T47D (cell line): ENCODE measurements at places on chromosomes 2 and 18.

- no peak for DNase-seq
Observed at GRCh38 chr2:204354442-204354856, 190.8 kb upstream of the PARD3B start.

DNA sequence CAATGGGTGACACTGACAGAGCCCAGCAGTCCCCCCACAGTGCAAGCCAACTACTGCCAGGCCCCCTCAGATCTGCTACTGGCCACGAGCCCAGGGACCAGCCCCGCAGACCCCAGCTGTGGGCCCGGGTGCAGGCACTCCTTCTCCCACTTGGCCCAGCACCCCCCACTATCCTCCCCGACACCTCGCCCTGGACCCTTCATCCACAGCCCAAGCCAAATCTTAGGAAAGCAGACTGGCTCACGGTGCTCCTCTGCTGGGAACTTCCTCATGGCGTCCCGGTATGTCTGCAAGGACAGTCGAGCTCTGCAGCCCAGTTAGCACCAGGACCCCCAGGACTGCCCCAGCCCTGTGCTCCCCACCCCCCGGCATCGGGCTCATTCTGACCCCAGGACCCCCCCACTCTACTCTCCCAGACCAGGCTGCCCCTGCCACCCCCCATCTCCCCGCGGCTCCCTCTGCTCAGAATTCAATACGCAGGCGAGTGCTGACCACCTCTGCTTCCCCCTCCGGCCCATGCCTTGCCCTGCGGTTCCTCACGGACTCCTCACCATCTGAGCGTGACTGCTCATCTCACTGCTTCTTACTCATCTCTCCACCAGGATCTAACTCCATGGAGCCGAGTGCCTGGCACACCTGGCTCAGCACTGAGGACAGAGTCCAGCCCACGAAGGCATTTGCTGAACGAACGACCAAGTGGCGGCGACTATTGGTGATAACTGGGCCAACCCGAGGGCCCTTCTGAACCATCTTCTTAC lies 85.7 kb downstream of the PXDN start:
- no peak for DNase-seq

DNA sequence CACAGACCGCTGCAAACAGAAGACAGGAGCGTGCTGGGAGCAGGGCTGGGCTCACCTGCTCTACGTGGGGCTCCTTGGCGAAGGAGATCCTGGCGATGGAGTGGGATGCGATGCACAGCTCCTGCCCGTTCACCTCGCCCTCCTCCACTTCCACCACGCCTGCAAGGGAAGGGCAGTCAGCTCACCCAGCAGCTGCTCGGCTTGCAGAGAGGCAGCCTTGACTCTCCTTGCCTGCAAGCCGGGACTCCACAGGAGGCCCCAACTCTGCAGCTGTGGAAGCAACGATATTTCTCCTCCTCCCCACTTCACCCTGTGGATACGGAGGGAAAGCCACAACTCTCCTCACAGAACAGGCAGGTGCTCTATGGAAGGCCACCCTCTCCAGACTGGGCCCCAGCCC lies 35.1 kb downstream of the THAP4 start:
- DNase-seq, result no peak

DNA sequence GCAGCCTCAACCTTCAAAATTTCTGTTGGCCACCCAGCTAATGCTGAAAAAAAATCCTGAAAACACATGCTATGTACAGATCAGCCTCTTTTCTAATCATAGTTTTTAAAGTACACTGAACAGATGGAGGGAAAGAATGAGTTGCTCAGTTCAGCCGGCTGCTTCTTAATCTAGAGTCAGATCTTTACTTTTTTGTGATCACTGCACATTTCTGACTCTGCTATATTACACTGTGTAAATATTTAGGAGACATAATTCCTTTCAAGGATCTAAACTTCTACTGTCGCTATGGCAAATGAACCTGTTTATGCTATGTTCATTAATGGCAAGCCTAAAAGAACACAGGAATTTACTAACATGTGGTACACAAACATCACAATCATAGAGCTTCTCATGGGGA lies 114.2 kb downstream of the SRBD1 start:
- DNase-seq, result no peak

DNA sequence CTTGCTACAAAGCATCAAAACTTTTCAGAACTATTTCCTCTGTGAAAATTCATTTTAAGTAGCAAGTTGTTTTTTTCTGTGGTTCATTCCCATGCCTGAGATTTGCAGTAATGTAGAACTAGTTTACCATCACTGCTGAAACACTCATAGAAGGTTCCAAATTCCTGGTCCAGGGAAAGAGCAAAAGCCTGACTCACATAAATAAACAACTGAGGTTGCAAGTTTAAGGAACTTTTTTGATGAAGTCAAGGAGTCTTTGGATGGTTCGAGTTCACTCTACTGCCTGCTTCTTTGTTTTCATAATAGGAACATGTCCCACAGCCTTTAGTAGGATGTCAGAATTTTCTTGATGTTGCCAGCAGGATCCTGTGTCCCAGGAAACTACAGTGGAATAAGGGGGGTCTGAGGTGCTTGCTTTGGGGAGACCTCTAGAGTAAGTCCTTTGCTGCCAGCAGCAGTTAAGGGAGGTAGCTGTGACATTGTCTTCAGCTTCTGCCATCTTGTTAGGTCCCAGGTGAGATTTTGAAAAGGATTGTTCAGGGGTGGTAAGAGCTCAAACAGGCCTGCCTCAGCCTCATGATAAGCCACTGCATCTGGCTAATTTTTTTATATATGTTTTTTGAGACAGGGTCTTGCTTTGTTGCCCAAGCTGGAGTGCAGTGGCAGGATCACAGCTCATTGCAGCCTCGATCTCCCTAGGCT lies 43.9 kb downstream of the ACSL3 start:
- DNase-seq, result no peak

DNA sequence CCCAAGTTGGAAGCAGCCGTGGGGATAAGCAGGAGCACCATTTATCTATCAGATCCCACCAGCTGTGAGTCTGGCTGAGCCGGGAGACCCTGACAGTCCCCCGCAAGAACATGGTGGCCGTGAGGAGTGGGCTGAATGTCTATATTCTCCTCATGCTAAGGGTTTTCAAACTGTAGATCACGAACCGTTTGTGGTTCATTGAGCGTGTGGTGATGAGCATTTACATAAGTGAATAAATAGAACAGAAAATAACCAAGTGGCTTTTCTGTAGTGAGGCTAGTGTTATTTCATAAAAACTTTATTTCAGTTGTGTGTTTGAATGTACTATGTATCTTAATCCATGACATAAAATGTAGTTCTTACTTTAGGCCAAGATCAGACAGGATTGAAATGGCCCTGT lies 190.2 kb upstream of the APCDD1 start:
- no peak for DNase-seq

- DNase-seq, result no peak
Observed at GRCh38 chr2:65503746-65504145, 71.3 kb upstream of the SPRED2 start.

DNA sequence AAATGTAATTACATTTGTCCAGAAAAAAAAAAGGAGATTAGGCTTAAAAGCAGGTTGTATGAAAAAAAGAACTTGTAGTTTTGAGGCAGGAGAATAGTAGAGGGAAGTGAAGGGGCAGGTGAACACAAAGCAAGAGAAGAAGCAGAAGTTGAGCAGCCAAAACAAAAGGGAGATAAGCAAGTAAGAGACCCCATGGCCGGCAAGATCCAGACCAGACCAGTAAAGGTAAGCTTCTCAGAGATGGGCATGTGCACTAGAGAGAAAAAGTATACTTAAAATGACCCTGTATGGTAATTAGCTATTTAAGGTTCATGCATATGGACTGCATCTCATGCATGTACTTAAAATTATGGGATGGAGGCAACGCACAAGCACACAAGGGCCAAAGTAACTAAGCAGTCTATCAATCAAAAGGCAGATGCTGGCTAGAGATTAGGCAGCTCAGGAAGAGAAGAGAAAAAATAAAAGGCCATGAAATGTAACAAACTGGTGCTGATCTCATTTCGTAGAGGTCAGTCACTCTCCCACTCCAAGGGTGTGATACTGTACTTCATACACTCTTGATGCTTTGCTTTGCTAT lies 9.7 kb downstream of the SIGLEC15 start:
- no peak for DNase-seq

DNA sequence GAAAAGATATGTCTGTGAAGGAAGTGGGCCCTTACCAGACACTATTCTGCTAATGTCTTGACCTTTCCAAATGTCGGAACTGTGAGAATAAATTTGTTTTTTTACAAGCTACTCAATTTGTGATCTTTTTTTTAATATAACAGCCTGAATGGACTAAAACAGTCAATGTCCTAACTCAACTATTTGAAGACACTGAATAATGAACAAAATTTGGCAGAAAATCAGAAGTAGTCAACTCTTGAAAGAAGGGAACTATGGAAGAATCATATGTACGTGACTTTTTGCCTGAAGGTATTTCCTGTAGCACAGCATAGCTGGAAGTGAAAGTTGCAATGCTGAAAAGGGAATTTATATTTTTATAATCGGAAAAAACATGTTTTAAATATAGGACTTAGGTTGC lies 351.8 kb upstream of the TFPI start:
- DNase-seq, result no peak

- no peak for DNase-seq
Observed at GRCh38 chr2:229050133-229050532, 221.0 kb downstream of the PID1 start.

- no peak for DNase-seq
Observed at GRCh38 chr2:217928324-217929181, 74.2 kb downstream of the TNS1 start.

GRCh38 chr2:57549642-57550102 lies 496.9 kb upstream of the VRK2 start:
- no peak for DNase-seq

- peak; percentile 53 for DNase-seq
Observed at GRCh38 chr2:201235860-201236811, 24.2 kb upstream of the CASP8 start.

- no peak for DNase-seq
Observed at GRCh38 chr2:60839126-60839813, 42.1 kb upstream of the REL start.

- DNase-seq, result no peak
Observed at GRCh38 chr2:61943251-61943650, 37.8 kb downstream of the COMMD1 start.

DNA sequence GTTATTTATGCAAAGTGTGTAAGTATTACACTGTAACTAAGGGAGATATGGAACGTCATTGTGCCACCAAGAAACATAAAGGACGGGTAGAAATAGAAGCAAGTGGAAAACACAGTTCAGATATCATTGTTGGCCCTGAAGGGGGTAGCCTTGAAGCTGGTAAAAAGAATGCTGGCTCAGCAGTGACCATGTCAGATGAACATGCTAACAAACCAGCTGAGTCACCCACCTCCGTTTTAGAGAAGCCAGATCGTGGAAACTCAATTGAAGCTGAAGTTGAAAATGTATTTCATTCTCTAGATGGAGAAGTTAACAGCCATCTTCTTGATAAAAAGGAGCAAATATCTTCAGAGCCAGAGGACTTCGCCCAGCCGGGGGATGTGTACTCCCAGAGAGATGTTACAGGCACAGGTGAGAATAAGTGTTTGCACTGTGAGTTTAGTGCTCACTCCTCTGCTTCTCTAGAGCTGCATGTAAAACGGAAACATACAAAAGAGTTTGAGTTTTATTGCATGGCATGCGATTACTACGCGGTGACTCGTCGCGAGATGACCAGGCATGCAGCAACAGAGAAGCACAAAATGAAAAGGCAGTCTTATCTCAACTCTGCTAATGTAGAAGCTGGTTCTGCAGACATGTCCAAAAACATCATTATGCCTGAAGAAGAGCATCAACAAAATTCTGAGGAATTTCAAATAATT lies 36.1 kb downstream of the ZNF407 start:
- no peak for DNase-seq

DNA sequence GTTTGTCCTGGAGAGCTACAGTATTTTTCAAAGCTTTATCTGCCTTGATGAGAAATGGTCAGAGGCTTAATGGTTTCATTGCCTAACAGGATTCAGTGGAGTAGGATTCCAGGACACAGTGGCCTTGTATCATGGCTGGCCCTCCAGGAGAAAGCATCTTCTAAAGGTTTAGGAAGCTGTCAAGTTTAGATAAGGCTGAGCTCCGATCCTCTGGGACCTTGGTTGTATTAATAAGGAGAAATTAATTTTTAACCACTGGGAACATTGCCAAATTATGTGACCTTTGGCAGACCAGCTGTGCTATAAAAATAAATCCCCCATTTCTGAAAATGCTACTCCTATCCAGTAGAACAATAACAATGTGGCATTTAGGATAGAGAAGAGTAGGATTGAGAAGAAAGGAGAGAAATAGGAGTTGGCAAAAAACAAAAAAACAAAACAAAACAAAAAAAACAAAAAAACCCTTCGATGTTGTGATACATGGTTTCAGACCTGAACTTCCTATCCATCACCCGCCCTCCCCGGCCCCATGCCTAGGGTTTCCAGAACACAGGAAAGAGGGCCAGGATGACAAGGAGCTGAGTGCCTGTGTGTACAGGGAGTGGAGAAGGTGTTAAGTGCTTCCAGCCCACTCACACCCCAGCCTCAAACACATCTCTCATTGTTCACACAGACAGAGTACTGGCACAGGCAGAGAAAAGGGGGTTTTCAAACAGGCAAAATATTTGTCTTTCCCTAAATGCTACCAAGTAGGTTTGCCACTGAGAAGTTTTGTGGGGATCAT lies 6.3 kb downstream of the NRP2 start:
- no peak for DNase-seq

- DNase-seq, result no peak
Observed at GRCh38 chr2:50344509-50345106, 687.3 kb downstream of the NRXN1 start.

DNA sequence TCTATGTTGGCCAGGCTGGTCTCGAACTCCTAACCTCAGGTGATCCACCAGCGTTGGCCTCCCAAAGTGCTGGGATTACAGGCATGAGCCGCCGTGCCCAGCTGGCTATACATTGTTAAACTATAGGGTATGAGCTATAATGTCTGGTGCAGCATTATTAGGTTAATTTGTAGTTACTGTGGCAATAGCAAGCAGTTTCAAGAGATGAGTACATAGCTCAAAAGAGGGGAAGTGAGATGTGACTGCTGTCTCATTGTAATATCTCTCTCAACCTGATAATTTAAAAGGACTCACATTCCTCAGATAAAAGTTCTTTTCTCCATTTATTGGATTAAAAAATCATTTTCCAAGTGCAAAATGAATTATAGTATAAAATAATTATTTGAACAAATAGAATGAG lies 116.4 kb downstream of the INO80D start:
- no peak for DNase-seq
